ENCODE measurements at places on chromosomes 12 and 14.

GRCh38 chr12:31301311-31301710, 24.6 kb downstream of the SINHCAF start:
- no peak for DNase-seq

DNA sequence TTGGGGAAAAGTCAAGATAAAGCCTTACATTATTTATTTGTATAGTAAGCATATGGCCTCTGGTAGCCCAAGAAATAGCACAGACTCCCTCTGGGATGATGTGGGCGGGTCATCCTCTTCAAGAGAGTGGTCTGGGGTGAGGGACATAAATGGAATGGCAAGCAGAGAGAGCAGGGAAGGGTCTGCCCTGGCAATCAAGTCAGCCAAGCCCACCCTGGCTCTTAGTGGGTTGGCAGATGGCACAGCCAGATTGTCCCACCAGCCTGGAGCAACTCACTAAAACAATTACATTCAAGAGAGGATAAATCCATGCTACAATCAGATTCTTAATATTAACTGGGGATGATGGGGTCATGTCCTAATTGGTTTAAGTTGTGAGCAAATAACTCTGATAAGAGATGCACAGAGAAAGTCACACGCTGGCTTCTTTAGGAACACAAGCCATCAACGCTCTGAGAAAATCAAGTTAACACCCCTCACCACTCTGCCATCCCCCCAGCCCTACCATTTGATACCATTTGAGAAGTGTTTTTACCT, 2.8 kb upstream of the PELI2 start:
- DNase-seq, result peak; percentile 43

DNA sequence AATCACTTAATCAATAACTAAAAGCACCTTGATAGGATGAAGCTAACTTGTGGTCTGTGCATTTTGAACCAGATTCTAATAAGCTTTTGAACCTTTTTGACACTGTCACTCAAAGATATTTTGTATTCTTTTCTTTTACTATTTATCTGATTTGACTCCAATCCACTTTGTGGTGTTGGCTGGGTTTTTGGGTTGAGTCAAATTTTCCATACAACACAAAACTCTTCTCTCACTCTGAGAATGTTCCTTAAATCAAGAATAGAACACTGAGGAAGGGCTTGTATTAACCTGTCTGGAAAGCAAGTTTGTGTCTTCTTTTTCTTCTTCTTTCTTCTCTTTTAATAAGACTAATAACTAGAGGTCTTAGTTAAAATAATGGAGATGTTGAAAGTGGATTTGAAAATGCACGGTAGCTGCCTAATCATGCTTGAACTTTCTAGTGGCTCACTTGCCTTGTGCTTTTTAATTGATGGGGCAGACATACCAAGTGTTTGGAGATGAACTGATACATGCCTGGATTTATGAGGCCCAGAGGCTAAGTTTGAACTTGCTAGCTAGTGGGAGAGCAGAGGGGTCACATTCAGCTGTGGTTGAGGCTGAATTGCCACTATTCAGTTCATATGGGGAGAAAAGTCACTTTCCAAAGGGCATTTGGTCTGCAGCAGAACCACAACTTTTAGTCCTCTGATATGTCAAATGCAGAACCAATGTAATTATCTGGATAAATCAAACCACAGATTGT, 93.5 kb upstream of the PTHLH start:
- DNase-seq, result no peak

GRCh38 chr12:68521848-68522502, 88.7 kb upstream of the RAP1B start:
- DNase-seq, result no peak

DNA sequence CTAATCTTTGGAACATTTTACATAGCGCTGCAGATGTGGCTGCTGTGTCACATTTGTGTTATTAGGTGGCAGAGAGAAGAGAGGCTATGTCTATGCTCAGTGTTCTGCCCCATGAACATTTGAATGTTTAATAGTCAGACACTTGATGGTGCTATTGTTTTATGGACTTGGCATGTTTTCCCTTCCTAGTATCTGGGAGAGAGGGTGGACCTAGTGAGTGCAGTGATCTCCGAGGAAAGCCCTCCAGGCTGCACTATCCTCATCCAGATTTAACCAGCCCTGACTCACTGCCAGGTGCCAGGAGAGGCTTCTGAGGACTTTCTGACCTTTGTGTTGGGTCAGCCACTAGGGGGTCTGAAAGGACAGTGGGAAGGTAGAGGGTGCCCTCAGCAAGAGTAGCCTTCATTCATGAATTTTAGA, 24.3 kb downstream of the ZFC3H1 start:
- no peak for DNase-seq

DNA sequence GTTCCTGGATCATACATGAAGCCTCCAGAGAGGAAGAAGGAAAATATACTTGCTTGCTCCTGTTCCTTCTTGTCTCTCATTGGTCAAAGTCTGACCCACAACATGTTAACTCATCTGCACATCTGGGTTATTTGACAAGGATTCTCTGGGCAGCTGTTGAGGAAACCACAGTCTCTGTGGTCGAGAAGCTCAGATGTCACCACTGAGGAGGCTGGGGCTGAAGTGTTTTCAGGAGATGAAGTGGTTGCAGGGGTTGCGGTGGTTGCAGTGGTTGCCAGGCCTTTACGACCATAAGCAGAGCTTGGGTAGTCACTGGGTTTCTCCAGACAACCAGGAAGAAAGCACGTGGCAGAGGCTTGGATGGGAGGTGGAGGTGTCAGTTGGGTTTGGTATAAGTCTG, 265.0 kb upstream of the LRIG3 start:
- no peak for DNase-seq

DNA sequence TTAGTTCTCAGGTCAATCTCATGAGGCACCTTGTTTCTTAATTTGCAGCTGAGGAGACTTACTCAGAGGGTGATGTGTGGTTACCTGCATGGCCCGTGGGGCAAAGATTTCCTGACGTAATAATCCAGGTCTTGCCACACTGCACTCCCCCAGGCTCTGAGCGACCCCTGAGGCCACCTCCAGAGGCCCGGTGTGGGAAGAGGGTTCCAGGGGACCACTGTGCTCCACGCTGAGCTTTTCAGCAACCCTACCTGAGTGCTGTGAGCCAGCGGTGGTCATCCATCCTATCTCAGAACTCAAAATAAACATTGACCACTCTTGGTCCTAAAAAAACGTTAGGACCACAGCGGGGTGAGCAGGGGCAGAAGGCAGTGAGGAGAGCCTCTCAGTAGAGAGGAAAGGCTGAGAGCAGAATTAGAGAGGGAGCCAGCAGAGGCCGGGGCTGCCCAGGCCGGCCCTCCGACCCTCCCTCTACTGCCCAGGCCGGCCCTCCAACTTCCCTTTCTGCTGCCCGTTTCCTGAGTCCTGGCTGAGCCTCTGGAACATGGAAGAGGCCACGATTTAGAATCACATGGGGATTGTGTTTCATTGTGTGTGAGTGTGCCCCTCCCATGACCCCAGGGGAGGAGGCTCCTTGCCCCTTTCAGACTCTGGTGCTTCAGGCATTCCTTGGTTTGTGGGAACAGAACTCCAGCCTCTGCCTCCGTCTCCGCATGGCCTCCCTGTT, 188.2 kb upstream of the DIO3 start:
- DNase-seq, result no peak

DNA sequence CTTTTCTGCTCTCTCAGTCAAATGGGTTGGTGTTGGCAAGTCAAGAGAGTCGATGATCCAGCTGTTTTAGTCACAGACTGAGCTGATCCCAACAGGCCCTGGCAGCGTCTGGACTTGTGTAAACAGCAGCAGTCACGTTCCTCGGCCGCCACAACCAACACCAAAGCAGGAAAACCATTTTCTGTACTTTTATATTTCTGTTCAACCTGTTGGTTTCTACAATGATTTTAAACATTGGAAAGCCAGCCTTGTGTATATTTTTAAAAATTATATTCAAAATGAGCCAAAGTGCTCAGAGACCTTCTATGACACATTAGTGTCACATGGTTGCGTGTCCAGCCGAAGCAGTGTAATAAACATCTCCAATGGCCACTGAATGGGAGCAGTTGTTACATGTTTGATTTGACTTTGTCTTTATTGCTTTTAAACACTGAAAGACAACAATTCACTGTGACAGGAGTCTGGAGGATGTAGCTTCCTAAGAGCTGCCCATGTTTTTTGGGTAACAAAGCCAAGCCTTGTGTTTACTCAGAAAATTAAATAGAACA, 5.9 kb upstream of the SIVA1 start:
- DNase-seq, result peak; percentile 79

DNA sequence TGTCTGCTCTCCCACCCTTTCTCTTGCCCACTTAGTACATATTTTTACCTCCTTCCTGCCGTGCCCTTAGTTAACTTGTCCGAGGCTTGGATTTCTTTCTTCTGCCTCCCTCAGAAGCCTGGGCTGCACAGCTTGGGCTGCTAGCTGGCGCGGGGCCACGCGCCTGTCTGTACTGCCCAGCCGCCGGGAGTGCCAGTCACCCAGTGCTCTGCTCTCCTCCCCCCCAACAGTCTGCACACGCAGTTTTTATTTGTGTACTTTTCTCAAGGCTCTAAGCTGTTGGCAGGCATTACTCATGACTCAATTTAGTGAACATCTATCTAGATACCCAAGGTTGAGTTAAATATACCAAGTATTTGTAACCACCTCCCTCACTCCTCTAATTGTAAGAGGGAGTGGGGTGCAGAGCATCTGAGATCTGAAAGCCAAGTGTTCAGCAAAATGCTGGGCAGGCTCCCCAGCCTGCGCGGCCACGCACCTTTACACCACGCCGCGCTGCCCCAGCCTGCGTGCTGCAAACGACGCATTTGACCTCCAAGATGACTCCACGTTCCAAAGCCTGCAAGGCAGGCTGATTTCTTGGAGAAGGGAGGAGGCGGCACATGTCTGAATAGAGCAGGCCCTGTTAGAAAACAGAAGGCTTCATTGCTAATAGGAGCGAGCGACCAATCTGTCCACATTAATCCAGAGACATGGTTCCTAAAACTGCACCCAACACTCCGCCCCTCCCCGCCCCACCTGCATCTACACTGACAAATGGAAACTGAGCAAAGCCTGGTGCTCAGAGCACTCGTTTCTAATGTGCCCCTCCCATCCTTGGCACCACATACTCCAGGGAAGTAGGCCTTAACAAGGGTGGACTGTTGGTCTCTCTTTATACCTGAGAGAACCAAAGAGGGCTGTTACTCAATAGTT, 18.2 kb upstream of the CACNA2D4 start:
- DNase-seq, result peak; percentile 98

DNA sequence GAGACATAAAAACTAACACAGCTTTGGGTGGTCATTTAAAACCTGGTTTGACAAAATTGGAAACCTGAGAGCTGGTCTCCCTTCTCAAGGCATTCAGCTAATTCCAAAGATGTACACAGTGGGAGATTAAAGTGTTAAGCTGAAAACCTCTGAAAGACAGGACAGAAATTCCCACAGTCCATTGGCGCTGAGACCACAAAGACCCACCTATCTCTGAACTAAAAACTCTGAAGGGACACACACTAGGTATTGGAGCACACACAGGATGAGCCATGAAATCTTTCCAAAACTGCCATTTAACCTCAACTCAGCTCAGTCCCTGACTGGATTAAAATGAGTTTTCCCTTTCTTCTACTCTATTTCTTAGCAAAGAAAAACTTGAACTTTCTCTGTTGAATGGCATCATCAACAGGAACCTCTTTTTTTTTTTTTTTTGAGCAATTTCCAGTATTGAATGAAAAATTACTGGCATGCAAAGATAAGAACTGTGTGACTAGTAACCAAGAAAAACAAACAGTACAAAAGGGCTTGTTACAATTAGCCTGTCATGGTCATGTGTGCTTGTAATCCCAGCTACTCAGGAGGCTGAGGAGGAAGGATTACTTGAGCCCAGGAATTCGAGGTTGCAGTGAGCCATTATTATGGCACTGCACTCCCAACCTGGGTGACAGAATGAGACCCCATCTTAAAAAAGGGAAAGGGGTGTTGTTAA, 82.4 kb downstream of the IPO8 start:
- DNase-seq, result no peak

DNA sequence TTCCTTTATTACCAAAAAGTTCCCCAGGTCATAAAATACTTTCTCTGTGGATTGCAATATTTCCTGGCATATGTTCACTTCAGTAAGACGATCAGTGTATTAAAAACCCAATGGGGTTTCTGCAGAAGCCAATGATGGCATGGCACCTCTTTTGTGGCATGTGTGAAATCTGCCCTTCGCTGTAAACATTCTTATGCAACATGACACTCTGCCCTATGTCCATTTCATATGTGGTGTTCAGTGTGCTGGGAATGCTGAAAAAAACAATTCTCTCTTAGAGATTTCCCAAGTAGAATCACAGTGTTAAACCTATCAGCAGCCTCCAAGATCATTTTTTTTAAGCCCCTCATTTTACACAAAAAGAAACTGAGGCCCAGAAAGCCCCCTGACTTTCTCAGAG, 2.3 kb upstream of the MYBPC1 start:
- no peak for DNase-seq

- peak; percentile 99 for DNase-seq
Observed at GRCh38 chr14:52552063-52552988, at the start of the genes GPR137C and TXNDC16. Gene GPR137C, plus strand, starts transcription at chr14:52552836. Its CDS starts 312 bp downstream, at chr14:52553148. Gene TXNDC16, minus strand, starts transcription at chr14:52552505. Its CDS starts 8,948 bp downstream, at chr14:52543557.

DNA sequence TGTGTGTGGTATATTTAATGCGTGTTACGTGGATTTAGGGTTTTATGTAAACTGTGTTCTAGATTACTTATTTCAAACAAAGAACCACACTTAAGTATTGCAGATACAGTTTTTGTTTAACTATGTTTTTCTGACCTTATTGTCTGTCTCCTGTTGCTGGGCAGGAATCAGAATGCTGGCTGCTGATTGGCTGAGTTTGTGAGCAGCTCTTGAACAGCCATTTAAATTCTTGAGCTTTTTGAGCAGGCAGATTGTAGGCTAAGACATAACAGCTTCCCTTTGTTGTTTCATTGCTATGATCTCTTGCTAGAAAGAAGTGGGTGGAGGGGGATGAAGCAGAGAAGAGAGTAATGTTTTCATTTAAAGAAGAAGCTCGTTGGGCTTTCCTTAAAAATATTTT, 52.2 kb downstream of the ATF7IP start:
- no peak for DNase-seq

DNA sequence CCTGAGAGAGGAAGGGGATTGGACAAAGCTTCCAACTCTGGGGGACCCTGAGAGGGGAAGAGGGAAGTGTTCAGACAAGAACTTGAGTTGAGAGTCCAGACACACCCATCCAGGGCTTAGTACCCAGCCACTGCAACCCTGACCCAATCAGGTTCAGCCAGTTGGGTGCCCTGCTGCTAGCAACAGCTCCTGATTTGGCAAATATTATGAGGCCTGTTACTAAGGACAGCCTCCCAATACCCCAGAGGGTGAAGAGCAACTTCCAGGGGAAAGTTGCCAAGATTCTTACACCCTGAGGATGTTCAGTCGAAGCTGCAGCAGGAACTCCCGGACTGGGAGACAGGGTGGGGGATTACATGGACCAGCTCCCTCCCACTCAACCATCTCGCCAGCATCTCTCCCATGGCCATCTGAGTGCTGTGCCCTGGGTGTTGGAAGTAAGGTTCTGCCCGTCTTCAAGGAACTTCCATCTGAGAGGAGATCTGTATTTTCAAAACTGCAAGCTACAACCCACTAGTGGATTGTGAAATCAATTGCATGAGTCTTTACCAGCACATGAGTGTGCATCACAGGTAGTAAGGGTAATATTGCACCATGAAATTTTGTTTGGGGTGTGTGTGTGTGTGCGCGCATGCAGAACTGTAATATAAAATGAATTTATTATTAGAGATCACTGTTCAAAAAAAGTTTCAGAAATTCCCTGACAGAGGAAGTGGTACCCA, 11.5 kb upstream of the KRT78 start:
- no peak for DNase-seq
